Activated T-helper 1 cell treated with anti-CD3 and anti-CD28 coated beads, Interleukin-12 subunit alpha, Interleukin-12 subunit beta, Interleukin-2, Interleukin-4 antibody, amounts not matched to agents 30 ng/mL and 10 ng/mL and 1 ng/mL, durations not matched to agents 14 hours and 24 hours and 36 hours (primary cell): ENCODE measurements at places on chromosomes 16 and 17.

- no peak for DNase-seq
Observed at GRCh38 chr17:28480799-28481571, 7.5 kb downstream of the SLC13A2 start.

GRCh38 chr16:61243954-61244353 lies 792.3 kb downstream of the CDH8 start:
- DNase-seq: no peak

DNA sequence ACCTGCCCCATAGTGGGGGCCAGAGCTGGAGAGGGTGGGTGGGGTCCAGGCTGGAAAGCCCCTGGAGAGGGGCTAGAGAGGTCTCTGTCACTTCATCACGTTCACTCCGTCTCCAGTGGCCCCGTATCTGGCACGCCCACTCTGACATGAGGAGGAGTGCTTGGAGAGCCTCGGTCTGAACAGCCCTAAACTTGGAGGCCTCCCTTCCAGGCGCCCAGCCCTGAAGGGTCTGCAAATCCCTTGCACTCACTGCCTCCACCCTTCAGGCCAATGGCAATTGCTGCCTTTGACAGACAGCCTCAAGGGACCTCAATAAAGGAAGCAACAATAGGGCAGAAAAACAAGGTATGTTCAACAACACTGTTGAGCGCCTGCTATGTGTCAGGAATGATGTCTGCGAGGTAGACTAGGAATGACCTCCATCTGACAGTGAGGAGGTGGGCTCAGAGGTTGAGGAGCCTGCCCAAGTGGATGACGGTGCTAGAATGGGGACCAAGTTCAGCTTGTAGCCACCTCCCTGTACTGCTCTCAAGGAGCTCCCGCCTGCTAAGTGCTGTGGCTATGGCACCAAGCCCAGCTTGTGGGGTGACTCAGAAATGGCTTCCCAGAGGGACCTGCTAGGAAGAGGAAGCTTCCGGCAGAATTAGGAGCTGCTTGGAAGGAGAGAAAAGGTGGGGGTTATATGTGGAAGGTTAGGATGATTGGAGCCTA lies 2.9 kb upstream of the EPX start:
- no peak for DNase-seq

DNA sequence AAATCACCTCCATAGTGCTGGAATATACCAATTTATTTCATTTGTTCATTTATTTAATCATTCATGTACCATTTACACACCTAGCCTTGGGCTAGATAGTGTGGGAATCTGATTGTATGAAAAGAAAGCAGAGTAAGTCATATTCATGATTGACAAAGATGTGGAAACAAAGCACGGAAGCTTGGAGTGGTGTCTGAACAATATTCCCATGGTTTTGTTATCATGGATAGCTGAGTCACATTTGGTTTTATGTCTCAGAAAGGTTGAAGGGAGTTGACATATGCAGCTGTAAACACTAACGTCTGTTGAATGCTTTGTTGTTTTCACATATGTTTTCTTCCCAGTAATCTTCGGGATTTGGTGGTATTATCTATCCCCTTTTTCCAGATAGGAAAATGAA lies 76.6 kb downstream of the MAP2K4 start:
- DNase-seq: no peak

- DNase-seq: no peak
Observed at GRCh38 chr16:73149334-73149733, 101.4 kb upstream of the ZFHX3 start.

GRCh38 chr16:72098936-72099335 lies 5.3 kb downstream of the DHX38 start:
- no peak for DNase-seq

DNA sequence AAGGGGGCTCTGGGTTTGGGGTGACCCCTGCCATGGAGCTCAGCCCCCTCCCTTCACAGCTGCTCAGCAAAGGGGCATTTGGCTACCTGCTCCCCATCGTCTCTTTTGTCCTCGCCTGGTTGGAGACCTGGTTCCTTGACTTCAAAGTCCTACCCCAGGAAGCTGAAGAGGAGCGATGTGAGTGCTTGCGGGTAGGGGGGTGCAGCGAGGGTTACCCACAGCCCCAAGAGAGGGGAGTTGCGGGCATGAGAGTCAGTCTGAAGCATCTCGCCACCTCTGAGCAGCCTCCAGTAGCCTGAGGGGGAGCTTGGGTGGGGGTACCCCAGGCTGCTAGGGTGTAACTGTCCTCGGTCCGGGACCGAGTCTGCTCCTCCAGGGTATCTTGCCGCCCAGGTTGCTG lies 6.8 kb upstream of the TCAP start:
- DNase-seq: no peak

GRCh38 chr17:56908001-56908542 lies 5.8 kb downstream of the TRIM25 start:
- DNase-seq: peak; percentile 38

DNA sequence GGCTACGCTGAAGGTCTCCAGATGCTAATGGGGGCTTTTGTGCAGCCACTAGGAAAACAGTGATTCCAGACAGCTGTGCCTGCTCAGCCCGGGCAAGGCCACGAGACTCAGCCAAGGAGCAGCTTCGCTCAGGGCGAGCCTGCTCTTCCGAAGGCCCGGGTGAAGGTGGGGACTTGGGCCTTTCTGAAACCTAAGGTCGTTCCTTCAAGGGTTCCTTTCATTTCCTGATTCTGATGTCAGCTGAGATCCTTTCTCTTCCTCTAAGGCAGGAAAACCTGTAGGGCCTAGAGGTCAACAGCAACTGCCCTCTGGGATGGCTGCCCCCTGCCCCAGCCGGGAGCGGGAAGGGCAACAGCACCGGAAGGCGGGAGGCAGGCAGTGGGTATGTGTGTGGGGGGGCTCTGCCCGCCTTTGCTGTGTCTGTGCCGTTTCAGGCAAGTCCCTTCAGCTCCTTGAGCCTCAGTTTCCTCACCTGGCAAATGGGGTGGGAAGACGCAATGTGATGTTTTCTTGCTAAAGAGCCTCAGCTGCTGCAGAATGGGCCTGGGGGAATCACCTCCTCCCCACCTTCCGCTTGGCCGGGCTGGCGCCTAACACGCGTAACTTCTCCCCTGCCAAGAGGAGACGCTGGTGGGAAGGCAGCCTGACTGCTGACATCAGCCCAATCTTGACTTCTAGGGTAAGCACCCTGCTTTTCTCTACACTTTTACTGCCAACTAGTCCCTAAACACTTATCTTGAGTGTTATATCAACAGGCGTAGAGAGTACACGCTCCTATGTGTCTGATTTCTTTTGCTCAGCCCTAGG lies 32.8 kb downstream of the IRF8 start:
- no peak for DNase-seq

DNA sequence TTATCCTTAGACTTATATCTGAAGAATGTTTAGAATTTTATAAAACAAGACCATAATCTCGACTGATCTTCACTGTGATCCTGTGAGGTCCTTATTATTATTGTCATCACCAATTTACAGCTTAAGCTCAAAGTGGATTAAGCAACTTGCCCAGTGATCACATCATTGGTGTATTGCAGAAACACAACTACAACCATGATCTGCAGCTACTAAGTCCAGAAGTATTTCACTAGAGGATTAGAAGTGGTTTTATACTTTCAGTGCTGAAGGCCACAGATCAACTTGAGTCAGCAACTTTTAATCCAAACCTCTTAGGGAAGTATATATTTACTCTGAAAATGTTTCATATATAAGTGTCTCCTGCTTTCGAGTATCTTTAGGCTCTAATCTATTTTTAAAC lies 624.3 kb upstream of the SOX9 start:
- no peak for DNase-seq

- DNase-seq: no peak
Observed at GRCh38 chr17:68428498-68429172, 28.7 kb downstream of the WIPI1 start.

DNA sequence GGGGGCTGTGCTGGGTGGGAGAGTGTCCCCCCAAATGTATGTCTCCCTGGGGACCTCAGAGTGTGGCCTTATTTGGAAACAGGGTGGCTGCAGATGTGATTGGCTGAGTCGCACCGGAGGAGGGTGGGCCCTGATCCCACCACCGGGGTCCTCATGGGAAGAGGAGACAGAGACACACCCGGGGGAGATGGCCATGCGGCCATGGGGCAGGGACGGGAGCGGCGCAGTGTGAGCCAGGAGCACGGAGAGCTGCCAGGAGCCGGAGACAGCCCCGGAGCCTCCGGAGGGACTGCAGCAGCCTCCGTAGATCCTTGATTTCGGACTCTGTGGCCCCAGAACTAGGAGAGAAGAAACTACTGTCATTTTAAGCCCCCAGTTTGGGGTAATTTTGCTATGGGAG lies 1.6 kb upstream of the CIBAR2 start:
- DNase-seq: no peak

- no peak for DNase-seq
Observed at GRCh38 chr17:57221366-57222350, 34.7 kb upstream of the MSI2 start.
